ENCODE measurements at places on chromosomes 5 and 9.

DNA sequence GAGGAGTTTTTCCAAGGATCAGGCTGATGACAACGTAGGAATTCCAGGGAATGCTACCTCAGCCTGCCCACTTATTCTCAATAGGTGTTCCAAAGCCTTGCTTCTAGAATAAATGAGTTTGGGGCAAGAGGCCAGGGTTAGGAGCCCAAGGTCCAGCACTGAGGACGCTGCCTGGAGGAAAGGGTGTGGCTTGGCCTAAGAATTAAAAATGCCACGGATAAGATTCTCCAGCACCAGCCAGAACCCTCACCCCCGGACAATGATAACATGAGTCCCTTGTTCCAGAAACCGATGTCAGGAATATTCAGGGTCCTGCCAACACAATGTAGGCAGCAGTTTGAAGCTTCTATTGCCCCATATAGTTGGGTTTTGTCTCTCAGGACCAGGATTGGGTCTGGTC, 7.6 kb downstream of the SPRY4 start:
- no peak for DNase-seq

- no peak for DNase-seq
Measured at GRCh38 chr5:172264815-172265395, 18.7 kb downstream of the UBTD2 start.

- DNase-seq = no peak
Measured at GRCh38 chr5:109247986-109248385, 161.8 kb downstream of the PJA2 start.

DNA sequence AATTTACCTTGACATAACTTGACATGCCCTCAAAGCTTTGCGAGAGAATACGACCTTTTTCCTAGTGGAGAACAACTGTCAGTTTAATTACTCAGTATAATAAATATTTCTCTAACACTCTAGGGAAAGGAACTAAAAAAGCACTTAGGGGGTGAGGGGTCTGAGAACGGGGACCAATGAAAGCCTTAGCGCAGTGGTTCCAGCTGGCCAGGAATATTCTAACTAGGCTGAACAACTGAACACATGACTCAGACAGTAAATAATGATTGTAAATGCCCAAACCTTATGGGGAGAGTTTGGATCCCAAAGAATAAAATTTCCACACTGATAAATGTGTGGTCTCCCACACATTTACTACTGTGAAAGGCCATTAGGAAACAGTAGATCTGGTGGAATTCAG, 14.9 kb downstream of the MYO10 start:
- DNase-seq = no peak

- no peak for DNase-seq
Measured at GRCh38 chr5:56335212-56335611, 102.1 kb upstream of the ANKRD55 start.

DNA sequence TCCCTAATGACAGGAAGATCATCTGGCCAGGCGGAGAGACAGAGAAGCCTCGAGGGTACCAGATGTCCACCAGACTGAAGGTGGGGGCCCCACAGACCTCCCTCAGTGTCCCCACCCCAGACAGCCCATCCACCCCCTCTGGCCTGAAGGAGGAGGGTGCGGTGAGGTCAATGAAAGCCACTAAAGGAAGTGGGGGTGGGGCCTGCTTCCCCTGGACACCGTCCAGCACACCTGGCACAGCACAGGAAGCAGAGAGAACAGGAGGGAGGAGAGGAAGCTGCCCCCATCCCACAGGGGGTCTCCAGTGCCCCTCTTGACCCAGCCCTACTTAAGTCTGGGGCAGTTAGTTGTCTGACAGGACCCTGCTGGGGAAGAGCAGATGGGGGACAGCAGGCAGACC, 11.2 kb downstream of the LRRC26 start:
- DNase-seq = no peak

- DNase-seq = no peak
Measured at GRCh38 chr5:73637565-73637964, 11.6 kb downstream of the ARHGEF28 start.

- DNase-seq = no peak
Measured at GRCh38 chr9:96089452-96090085, 212.4 kb downstream of the HSD17B3 start.

DNA sequence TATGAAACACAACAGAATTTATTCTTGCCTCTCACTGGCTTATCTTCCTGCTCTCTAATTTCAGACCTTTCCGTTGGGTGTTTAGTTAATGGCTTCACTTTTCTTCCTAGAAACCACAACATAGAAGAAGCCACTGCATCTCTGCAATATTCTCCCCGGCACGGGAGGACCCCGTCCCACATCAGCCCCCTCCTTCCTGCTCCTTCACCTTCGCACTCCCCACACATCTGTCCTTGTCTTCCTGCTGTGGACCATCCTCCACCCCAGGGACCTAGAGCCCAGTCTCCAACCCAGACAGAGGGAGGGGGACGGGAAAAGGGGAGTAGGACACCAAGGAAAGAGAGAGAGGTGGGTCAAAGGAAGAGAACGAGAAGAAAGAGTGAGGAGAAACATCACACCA, 1.4 kb downstream of the OR2V1 start:
- DNase-seq = no peak

DNA sequence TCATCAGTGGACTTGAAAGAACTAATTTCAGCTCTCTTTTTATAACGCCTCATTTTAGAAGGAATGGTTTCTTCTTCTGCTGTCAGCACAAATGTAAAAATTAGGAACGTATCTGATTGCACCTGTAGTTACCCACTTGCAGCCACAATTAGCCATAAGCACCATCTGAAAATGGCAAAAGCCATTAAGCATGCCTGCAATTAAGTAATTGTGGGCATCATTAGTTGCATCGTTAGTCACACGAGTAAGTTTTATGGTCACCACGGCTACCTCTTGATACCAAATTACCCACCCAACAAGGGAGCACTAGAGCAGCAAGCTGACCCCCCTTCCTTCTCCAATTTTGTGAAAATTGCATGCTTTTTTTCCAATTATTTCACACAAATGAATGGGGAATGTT, 25.8 kb upstream of the SLC44A1 start:
- DNase-seq = no peak

DNA sequence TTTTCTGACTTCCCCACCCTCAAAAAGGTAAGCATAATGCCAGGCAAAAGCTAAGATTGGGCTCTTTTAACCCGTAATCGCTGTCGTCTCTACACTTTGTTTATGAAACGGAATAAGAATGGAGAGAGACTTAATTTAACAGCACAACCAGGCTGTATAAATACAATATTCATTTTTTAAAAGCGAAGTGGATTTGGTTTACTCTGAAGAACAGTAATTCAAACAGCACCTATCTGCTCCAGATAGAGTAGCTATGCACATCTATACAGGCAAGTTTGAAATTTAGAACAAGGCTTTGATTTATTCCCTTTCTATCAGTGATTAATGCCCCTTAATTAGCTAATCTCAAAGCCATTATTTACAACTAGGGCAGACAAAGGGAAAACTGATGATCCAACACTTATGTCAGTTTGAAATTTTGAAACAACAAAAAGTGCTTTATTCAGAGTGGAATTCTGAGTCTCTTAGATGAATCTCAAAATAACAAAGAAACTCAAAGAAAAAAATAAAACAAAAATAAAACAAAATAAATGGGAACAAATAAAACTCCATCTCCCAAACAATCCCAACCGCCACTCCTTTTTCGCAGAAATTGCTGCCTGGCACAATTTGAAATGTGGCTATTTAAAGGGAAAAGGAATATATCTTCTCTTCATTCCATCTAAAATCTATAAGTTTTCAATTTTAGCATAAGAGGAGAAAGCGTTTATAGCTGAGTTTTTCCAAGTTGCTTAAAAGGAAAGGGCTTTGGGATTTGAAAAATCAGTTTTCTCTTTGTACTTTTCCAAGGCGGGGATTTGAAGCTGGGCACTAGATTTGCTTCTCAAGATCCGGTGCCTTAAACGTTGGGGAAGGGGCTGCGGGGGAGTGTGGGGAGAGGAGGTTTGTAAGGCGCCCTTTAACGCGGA, 298.6 kb downstream of the PARP8 start:
- DNase-seq = no peak

- DNase-seq = no peak
Measured at GRCh38 chr9:34256104-34256503, 73.0 kb downstream of the KIF24 start.

DNA sequence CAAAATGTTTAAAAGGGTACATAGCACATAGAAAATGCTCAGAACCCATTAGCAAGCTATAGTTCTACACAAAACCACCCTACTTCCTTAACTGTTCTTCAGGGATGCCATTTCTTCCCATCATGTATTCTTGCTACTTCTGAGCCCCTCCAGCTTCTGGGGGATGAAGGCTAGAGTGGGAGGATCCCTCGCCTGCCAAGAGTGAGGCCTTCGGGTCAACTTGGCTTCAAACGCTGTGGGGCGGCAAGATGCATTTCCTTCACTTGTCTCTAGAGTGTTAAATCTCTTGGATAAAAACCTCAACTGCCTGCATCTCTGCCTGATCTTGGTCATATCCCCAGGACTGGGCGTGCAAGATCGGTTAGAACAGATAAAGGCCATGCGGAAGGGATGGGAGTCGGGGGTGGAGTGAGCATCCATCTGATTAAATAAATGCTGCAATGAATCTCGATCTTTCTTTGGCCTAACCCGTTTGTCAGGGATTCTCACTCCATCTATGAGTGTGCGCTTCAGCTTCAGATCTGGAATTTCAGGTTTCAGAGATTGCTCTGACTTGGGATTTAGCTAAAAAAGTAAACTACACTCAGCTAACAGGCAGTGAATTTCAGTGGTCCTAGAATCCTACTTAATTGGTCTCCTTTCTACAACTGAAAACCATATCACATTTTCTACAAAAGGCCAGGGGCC, 118.0 kb upstream of the PANK3 start:
- no peak for DNase-seq

DNA sequence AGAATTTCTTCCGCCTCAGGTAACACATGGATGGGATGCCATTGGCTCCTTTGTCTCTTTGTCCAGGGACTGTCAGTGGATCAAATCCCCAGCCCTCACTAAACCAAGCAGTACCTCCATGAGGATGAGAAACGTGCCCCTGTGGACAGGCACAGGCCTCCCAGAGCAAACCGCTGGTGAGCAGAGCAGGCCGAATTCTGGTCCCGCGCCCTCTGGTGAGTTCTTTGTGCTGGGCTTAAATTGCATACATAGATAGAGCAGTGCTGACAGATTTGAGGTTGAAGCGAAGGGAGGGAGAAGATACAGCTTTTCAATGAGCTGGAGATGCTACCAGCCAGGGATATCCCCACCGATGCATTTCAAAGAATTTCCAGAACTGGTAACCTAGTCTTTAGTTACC, 143.8 kb downstream of the HSD17B3 start:
- DNase-seq = no peak

- peak; percentile 94 for DNase-seq
Measured at GRCh38 chr9:96418083-96418919, at the start of gene ZNF367. Gene ZNF367 (minus strand): TSS chr9:96418370. CDS start chr9:96418032, 338 bp downstream.

DNA sequence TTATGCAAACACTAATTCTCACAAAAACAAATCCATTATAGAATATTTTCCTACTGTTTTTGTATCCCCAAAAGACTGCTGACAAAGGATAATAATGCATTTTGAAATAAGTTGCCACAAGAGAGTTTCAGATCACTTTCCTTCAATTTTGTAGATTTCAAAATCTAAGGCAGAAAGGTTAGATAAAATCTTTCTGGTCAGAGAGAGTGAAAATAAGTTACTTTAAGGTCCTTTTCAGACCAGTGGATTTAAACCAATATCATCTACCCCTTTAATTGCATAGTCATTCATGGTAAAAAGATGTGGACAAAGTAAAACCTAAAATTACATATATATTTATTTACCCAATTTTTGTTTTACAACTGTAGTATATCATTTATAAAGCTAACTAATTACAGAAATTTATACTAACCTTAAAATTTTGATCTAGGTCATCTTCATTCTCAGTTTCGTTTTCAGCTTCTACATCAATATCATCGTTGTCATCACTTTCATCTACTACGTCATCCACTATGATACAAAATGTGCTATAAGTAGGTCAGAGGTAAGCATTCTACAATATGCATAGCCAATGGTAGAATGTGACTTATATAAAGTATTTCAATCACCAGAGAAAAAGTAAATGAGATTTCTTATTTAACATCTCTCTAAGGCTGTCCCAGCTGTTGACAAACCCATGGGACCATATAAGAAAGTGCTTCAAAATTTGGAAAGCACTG, 95.7 kb downstream of the AGTPBP1 start:
- DNase-seq = no peak

DNA sequence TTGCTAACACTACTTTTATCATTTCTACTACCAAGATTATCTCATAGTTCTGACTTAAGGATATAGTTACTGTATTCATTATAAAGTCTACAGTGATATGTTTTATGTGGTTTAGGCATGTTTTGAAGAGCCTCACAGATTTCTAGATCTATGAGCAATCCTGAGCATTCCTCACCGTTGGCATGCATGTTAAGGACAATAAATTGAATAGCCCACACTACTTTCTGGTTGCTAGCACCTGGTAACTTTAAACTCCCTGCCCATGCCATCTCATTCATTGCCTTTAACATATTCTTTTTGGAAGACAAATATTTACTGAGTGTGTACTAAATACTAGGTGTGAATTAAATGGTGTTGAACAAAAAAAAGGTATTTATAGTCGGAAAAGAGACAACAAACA, 868.1 kb upstream of the CDH9 start:
- no peak for DNase-seq

GRCh38 chr9:112852741-112853504, 37.8 kb downstream of the SLC46A2 start:
- DNase-seq = no peak

Measured in stimulated activated CD8-positive, alpha-beta memory T cell treated with anti-CD3 and anti-CD28 coated beads, Interleukin-4, amount 100 ng/mL, for 48 hours (primary cell).